ENCODE measurements at places on chromosomes 2 and 18. TPM values are rescaled to one million over a fixed set of nuclear protein-coding genes. Genes with fewer than 3 reads are reported as not detected.

Gene NETO1
- not detected for total RNA-seq

GRCh38 chr2:176885661-176886060 lies 326.9 kb upstream of the HNRNPA3 start:
- DNase-seq, result no peak

- no peak for DNase-seq
Observed at GRCh38 chr2:3670376-3670775, 12.4 kb downstream of the ALLC start.

- DNase-seq, result no peak
Observed at GRCh38 chr2:109438146-109438545, 175.6 kb downstream of the SEPTIN10 start.
